ENCODE measurements at places on chromosomes 4 and X. TPM values are rescaled to one million over a fixed set of nuclear protein-coding genes. Genes with fewer than 3 reads are reported as not detected.

- DNase-seq = no peak
These were observed 106.8 kb downstream of the ATG4A start for GRCh38 chrX:108198420-108198819.

DNA sequence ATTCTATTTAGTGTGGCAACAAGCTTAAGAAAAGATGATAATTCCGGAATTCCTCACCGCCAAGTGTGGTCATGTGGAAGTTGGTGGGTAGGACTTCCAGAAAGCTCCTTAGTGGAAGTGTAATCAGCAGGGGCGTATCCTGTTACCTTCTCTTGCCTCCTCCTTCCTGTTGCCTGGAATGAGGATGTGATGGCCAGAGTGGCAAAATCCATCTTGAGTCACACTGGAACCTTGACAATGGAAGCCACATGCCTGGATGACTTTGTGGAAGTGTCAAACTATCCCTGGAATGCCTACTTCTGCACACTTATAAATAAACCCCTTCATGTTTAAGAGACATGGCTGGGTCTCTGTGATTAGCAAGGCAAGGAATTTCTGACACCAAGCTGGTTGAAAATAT, 191.0 kb downstream of the PRDM5 start:
- no peak for DNase-seq

DNA sequence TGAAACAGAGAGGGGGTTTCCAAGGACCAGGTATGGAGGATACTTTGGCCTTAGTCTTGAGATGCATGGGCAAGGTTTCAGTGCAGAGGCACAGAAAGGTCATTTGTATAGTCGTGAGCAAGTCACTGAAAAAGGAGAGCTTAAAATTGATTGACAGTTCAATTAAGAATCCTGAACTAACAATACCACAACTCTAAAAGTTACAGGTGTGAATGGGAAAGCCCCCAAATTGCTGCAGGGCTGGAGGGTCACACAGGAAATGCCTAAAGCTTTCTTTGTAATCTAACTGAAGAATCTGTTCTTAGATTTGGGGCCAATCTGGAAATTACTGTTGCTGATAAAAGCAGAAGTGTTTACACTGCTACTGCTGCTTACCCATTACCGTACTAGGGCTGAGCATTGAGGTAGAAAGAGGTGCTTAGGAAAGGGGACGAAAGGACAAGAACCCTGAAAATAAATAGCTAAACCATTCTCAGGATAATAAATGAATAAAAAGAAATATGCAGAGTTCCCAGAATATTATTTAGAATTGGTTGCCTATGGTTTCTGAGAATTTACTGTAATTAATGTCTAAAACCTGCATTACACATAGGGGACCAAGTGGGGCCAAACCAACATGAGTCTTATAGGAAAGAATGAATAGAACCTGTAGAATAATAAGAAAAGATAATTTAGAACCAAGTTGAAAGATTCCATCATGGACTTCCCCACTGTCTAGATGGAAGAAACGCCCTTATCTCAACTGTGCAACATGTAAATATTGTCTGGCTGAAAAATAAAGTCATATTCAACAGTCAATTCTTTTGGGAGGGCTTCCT, 91.9 kb upstream of the PPP1R2C start:
- DNase-seq = no peak

- no peak for DNase-seq
These were observed 96.4 kb upstream of the PSAPL1 start for GRCh38 chr4:7530932-7531639.

GRCh38 chrX:86369847-86370630, 221.8 kb downstream of the DACH2 start:
- no peak for DNase-seq

DNA sequence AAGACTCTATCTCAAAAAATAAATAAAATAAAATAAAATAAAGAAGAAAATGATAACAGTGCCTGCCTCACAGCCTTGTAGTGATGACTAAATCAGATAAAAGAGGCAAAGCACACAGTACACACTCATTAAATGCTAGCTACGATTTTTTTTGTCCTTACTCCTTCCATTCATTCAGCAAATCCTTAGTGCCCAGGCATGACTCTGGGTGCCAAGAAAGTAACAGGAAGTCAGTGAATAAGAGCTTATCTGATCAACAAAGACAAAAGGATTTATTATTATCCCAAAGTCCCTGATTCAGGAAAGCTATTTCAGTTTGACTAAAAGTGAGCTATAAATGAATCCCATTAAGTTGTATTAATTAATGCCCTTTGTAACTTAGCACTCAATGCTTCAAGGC, 92.7 kb downstream of the SH3KBP1 start:
- no peak for DNase-seq

- no peak for DNase-seq
These were observed 473.4 kb downstream of the PCDH7 start for GRCh38 chr4:31193521-31193920.

DNA sequence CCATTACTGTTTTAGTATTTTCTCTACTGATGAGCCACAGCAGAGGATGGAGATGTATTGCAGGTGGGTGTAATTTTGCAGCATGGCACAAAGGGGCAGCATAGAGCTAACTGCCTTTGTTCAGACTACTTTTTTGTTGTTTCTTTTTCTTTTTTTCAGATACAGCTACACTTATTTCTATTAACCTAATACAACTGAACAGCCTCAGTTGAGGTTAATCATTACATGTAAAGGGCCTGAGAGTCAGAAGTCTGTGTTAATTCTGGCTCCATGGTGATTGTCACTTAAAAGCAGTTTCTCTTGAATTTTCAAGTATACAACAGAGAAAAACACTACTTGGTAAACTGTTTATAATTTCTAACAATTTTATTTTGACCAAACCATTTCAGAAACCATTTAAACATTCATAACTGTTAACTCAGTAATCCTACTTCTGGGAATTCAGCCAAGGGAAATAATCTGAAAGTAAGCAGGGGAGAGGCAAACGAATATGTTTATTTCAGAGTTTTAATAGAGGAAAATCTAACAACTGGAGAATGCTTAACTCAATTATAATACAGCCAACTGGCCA, 13.9 kb upstream of the PPEF2 start:
- DNase-seq = no peak

DNA sequence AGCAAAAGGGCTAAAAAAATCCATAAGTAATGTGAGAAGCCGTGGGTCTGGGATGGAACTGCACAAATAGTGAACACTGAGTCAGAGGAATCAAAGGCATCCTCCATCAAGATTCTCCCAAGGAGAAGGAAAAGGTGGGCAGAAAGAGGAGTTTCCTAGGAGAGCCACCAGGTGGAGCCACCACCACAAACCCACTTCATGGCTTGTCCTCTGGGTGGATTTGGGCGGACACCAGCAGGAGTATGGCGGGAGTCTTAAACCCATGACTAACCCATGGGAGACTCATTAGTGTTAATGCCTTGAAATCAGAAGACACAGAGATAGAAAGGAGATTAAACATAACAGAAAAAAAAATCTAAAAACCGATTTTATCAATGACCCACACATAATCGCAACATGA, 147.7 kb downstream of the SH3KBP1 start:
- peak; percentile 33 for DNase-seq

DNA sequence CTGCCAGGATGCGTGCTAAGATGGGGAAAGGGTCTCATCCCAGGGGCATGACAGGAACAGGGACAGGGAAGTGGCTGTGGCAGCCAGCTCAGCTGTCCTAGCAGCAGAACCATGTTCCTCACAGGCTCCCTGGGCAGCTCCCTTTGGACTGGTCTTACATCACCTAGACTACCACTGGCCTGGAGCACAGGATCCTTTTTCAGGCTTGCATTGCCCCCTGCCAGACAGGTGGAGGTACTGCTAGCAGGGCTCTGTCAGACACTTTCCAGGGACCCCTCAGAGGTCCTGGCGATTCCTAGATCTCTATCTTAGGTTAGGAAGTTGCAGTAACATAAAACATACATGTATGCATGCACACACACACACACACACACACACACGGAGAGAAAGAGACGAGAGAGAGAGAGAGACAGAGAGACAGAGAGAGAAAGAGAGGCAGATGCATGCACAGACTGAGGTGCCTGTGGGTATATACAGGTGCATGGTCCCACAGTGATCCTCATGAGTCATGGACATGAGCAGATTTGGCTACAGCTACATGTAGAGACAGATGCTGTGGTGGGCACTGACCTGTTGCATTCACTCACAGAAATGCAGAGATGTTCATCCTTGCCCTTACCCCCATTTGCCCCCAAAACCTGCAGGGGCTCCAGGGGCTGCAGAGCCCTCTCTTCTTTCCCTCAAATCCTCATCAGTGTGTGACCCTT, 63.6 kb downstream of the STARD8 start:
- no peak for DNase-seq

DNA sequence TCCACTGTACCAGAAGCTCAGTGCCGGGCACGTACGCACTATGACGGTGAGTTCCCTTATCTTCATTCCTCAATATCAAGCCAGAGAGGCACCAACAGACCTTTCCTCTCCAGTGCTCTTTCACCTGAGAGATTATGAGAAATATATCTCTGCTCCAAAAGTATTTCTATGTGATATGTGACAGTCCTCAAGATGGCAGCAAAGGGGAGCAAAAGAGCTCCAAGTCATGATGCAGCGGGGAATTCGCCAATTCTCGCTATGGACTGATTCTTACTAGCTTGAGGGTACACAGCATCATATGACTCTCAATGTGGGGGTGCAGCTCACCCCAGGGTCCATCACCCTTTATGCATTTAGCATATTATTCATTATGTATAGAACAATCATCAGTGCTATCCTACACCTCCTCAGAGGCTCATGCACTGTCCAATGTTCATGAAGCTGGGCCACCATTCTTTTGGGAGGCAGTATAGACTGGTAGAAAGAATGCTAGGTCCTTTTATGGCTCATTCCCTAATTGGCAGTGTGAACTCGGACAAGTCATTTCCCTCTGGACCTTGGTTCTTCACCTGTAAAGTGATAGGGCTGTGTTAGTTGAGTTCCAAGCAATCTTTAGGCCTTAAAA, 12.8 kb upstream of the IQSEC2 start:
- DNase-seq = no peak

GRCh38 chr4:120842031-120842430, 80.5 kb downstream of the PRDM5 start:
- DNase-seq = no peak

GRCh38 chr4:147616849-147617172, 386 bp upstream of the TMEM184C start:
- no peak for DNase-seq

- no peak for DNase-seq
These were observed 215.8 kb downstream of the MID1IP1 start for GRCh38 chrX:39017077-39017476.

DNA sequence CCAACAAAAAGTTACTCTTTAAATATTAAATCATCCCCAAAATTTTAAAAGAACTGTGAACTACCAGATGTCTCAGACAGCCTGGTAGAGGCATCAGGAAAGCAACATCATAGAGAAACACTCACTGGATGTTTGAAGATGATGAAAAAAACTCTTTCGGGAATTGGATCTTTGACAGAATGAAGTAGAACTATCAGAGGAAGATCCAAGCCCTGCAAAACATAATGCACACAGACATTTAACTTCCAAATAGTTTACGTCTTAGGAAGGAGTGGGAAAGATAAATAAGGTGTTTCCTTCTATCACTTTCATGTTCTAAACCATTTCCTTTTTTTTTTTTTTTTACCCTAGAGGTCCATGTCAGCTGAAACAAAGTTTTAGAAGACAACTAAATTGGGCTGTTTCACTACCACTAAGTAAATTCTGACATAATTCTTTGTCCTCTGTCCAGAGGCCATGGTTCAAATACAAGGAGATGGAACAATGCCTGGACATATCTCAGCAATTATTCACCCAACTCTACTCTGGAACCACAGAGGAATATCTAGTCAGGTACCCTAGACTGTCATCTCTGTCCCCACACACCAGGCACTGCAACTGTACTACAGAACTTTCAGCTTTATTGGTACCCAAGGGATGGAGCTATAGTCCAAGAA, 217.7 kb upstream of the INTU start:
- no peak for DNase-seq

DNA sequence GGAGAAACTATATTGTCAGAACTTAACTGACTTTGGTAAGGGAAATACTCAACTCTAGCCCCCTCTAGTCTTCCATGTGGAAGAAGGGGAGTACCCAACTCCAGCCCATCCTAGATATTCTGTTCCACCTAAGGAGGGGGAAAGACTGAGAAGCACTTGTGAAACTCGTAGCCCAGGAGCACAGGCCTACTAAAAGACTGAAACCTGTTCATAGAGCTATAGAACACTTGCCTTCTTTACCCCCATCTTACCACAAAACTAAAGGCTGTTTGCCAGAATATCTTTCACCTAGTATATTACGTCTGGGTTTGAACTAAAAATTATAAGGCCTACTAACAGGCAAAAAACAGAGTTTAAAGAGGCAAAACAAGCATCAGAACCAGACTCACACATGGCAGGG, 15.5 kb downstream of the CLDN22 start:
- no peak for DNase-seq

DNA sequence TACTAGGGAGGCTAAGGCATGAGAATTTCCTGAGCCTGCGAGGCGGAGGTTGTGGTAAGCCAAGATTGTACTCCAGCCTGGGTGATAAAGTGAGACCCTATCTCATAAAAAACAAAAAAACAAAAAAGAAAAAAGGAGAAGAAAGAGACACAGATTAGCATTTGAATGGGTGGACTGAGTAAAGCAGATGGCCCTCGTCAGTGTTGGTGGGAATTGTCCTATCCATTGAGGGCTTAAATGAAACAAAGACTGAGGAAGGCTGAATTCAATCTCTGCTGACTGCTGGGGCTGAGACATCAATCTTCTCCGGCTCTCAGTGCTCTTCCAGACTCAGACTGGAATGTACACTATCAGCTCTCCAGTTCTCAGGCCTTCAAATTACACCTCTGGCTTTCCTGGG, 136.8 kb downstream of the SLC7A11 start:
- no peak for DNase-seq

- peak; percentile 39 for DNase-seq
These were observed 1.8 kb upstream of the HSD17B10 start for GRCh38 chrX:53435997-53436396.

DNA sequence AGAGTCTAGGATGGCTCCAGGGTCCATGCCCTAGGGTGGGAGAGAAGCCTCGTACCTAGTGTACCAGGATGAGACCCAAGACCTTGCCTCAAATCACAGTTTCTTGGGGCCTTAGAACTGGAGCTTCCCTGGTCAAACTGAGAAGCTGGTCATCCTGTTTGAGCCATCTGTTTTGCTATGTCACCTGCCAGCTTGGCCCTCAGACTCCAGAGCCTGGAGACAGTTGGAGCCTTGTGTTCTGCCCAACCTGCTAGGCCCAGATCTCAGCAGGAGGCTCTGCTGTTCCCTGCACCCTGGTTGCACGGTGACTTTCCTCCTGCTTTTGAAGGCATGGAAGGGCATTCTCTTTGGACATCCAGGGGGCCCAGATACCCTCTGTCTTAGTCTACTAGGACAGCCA, 206.3 kb upstream of the ATP6AP2 start:
- DNase-seq = no peak

Gene SHROOM4
- not detected for total RNA-seq

Gene PDE6B
- total RNA-seq = 16.6 TPM

Gene TMSB15B
- total RNA-seq = 10.1 TPM
